Activated T-cell treated with anti-CD3 and anti-CD28 coated beads, Interleukin-2, amount 50 U/mL, for 24 hours (primary cell): ENCODE measurements at places on chromosomes 7 and 10.
A peak's percentile ranks its signal among the peaks of the same experiment; 100 is the strongest.

- no peak for DNase-seq
Measured at GRCh38 chr7:112431803-112432202, 18.5 kb upstream of the IFRD1 start.

DNA sequence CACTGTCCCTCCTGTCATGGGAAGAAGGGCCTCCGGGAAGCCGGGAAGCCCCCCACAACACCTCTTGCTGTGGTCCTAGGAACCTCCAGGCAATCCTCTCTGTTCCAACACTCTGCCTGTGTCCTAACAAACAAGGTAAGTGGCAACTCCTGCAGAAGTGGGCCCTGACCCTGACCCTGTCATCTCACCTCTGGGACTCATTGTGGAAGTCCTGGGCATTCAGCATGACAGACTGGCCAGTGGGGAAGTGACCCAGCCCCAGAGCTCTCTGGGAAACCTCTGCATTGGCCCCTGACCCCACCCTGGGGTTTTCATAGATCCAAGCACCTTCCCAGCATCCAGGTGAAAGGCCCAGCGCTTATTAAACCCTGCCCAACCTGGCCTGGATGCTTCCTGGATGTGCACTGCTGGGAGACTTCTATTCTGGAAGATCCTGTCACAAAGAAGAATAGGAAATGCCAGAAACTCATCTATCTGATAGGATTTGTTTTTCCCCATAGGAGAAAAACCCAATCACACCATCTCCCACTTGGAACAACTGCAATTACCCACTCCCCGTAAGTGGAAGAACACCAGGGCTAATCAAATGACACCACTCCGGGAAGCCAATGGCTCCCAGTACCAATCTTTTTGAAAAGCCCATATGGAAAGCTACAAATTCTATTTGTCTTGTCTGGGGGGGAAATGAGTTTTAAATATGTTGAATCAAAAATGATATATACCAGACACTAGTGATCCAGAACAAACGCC lies 24.3 kb downstream of the LEP start:
- DNase-seq: no peak

DNA sequence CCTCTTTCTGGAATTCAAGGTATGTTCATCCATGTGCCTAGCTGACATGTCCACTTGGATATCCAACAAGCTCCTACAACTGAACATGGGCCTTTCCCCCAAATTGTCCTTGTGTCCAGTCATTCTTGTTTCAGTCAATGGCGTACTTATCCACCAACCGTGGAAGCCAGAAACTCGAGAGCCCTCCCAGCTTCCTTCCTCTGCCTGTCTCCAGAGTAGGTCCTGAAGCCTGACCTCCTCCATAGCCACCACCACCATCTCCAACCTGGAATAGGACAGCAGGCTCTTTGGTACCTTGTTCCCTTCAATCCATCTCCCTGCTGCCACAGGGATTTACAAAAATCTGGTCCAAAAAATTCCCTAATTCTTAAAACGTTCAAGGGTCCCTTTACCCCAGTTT lies 305.1 kb downstream of the RPS24 start:
- DNase-seq: no peak

DNA sequence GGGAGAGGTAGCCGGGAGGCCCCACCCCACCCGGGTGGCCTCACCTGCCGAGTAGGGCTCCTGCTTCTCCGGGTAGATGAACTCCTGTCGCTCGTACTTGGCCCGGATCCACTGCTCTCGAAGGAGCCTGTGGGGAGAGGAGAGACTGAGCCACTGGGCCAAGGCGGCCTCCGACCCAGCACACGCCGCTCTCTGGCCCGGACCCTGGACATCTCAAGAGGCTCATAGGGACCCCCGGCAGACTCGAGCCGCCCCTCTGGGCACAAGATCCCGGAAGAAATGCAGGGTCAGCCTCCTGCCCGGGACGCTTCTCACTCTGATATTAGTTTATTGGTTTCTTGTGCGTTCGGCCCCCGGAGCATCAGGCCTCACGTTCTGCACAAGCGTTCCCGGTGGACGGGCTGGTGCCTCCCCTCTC lies 34.5 kb downstream of the ADAP1 start:
- peak; percentile 31 for DNase-seq

DNA sequence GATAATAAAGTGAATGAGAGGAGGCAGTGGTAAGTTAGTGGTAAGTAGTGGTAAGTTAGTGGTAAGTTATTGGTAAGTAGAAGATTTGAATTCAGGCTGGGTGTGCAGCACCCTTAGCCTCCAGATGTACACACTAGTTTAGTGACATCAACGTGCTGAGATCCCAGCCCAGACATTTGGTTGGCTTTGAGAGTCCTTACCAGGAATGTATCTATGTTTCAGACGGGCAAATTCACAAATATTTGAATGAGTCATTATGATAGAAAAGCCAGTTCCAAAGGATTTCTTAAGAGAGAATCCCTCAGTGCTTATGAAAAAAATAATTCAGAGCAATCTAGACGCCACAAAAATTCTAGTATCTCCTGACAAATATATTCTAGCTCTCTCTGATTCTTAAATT lies 70.0 kb downstream of the ARL4A start:
- DNase-seq: no peak
